NCI-H345 (cell line): ENCODE measurements at places on chromosomes 6 and 20.
A peak's percentile ranks its signal among the peaks of the same experiment; 100 is the strongest.

GRCh38 chr20:63706027-63706695 is 1.6 kb downstream of the ARFRP1 start:
- DNase-seq, result no peak

GRCh38 chr6:38352636-38353035 is 287.1 kb downstream of the BTBD9 start:
- DNase-seq, result no peak

DNA sequence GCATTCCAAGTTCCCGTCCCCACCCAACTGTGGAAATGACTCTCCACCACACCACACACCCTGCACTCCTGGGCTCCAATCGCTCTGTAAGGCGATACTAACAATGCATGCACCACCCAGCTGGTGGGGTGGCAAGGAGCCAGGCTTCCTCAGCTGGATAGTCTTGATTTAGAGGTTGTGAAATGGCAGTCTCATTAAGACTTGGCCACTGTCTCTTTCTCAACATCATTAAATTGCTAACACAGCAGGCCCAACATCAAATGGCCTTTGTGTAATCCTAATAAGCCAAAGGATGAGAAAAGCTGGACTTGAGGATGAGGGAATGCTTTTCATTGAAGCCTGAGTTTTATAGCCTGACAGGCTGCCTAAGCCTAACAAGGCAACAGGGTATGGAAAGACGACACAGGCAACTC is 223.7 kb downstream of the GMDS start:
- DNase-seq, result peak; percentile 51

DNA sequence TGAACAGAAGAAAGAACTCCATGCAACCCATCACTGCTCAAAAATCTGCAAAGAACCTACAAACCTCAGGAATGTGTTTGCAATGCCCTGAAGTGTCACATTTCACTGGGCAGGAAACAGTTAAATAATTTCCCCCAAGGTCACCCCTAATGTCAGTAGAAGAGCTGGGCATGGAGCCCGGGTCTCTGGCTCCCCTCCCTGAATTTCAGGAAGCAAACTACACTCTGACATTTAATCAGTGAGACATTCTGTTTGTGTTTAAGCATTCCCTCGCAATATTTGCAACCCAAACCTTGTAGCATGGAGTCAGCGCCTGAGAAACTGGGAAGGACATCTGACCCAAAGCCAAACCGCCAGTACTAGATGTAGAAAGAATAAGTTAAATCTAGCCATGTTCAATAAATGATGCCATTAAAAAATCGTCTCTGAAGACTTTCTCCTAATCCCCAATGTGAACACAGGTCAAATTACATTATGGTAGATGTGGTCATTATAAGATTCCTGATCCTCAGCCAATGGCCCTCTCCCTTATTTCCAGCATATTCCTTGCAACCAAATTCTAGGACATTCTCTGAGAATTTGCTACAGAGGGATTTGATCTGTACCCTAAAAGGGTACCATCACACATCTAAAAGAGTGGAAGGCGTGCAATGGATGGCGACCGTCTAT is 91.2 kb upstream of the ADTRP start:
- DNase-seq, result no peak

DNA sequence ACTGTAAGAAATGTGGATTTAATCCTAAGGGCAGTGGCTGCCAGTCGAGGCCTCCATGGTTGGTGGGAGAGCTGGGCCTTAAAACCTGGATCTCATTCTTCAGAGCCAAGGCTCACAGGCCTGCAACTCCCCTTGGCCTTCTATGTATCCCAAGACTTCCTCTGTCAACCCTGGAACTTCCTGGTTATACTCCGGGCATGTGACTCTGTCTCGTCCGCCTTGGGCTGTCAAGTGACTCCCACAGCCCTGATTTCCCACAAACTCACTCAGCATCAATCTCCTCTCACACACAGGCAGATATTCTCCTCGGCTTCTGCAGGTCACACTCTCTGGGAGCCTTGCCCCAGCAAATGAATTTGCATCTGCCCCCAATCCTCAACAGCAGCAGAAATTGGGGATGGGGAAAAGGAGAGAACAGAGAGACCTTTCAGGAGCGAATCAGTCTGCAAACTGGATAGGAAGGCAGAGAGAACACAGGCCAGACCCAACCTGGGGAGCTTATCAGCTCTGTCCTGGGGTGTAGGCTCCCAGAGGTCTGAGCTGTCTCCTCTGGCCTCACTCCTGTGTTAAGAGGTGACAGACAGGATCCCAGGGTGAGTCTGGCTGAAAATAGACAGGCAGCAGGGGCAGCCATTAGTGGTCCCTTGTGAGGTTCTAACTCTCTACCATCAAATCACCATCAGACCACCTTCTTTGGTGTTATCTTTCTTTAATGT is 30.4 kb upstream of the PREX1 start:
- no peak for DNase-seq

DNA sequence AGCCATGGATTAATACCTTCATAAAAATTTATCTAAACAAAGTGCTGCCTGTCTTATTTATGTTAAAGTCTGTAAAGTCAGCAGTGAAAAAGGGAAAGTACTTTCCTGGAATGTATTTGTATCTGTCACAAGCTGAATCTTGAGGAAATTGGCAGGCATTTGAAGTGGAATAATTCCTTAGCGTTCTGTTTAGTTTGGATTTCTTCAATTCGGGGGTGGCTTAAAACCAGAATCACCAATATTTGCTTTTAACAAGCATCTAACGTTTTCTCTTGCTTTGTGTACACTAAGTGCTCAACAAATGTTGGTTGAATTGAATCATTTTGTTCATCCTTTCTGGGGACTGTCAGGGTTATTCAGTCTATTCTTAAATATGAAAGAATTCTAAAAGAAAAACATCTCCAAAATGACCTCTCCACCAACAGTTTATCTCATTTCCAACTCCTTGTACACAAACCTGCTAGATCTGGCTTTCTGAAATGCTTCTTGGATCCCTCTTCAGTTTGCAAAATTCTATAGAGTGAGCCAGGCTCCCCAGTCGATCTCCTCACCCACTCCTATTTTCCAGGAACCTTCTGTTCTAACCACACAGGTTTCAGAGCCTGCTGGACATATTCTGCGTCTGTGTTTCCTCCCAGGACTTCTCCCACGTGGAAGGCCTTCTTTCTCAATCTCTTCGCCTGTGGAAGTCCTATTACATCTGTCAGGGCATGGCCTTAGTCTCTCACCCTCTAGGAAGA is 2.0 kb upstream of the NPEPL1 start:
- no peak for DNase-seq

DNA sequence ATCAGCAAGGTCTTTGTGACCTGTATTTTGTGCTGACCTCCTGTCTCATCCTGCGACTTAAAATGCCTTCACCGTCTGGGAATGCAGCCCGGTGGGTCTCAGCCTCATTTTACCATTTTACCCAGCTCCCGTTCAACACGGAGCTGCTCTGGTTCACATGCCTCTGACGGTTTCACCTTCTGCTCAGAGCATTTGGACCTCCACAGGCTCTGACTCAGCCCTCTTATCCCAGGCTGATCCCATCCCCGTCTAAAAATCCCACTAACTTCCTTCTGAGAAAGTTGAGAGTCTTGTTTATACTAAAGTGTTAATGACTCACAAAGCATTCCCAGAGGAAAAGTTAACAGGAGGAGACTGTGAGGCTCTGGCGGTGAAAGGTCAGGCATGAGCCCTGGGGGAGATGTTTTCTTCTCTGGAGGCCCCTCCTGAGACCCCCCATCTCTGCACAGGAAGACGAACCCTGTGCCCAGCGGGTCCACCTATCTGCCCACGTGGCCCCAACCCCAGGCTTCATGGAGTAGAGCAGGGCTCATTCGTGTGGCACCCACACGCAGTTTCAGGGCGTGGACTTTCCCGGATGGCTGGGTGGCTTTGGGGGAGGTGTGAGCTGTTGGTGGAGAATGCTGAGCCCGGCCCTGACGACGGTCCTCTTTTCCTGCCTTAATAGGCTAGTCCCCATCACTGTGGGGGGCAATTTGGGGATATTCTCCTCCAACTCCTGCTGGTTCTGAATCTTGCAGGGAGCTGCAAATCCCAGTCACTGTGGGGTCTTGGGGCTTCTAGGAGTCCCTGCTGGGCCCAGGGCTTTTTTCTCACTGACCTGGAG is 3.3 kb upstream of the BIRC7 start:
- no peak for DNase-seq

GRCh38 chr20:32451682-32452461 is 93.7 kb downstream of the ASXL1 start:
- no peak for DNase-seq

DNA sequence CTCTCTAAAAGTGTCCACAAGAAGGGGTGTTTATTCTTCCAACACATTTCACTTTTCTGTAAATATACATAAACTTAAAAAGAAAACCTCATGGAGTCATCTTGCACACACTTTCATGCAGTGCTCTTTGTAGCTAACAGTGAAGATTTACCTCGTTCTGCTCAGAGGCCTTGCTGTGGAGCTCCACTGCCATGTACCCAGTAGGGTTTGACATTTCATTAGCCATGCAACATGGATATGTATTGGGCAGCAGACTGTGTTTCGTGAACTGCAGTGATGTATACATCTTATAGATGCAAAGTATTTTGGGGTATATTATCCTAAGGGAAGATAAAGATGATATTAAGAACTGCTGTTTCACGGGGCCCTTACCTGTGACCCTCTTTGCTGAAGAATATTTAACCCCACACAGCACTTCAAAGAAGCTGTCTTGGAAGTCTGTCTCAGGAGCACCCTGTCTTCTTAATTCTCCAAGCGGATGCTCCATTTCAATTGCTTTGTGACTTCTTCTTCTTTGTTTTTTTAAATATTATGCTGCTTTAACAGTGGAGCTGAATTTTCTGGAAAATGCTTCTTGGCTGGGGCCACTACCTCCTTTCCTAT is 17.9 kb downstream of the IRF4 start:
- no peak for DNase-seq

DNA sequence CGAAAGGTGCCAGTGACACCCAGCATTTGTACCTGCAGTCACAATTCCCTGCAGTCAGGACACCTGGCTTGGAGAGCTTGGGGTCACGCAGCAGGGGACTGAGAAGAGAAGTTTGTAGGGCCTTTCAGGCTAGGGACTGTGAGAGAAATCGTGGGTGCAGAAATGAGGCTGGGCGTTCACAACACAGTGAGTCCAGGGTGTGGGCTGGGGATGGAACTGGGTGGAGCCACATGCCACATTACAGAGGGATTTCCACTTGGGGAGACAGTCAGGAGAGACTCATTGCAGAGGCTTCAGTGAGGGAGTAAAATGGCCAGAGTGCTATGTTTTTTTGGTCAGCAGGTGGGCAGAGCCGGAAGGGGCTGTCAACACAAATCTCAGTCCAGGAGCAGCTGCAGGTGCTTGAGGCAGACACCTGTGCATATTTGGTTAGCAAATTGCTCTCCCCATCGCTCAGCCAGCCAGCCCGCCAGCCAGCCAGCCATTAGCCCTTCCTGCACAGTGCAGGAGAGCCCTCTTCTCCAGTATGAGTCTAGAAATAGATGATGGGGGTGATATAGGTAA is 7.4 kb downstream of the ITPR3 start:
- DNase-seq, result peak; percentile 78

GRCh38 chr6:16698997-16699868 is 62.0 kb downstream of the ATXN1 start:
- DNase-seq, result no peak
